ENCODE measurements at places on chromosomes 4 and X.

DNA sequence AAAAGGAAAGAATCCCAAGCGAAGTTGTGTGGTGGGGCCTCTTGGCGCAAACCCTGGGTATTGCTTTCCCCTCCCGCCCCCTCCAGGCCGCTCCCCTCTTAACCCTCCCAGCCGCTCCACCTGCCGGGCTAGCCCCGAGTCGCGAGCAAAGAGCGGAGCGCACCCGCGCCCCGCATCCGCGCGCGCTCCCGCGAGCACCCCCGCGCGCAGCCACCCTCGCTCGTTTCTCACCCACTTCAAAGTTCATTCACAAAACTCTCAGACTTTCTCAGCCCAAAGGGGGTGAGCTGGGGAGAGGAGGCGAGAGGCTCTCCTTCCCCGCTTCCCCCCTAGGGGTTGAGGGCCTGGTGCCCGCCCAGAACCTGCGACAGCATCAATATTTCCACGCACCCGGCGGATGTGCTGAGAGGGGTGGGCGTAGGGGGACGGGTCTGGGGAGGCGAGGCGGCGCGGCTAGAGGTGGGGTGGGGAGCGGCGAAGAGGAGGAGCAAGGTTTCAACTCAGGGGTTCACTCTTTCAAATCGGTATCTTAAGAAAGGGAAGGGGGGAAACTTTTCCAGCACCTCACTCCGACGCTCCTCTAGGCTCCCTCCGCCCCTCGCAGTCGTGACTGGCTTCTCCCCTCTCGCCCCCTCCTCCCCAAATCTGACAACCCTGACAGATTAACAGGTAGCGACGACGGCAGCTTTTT, 1.8 kb downstream of the MAML3 start:
- peak; percentile 45 for DNase-seq

GRCh38 chr4:146095091-146095690, 80.3 kb upstream of the LSM6 start:
- no peak for DNase-seq

GRCh38 chr4:38983787-38984598, 48.2 kb downstream of the TMEM156 start:
- no peak for DNase-seq

DNA sequence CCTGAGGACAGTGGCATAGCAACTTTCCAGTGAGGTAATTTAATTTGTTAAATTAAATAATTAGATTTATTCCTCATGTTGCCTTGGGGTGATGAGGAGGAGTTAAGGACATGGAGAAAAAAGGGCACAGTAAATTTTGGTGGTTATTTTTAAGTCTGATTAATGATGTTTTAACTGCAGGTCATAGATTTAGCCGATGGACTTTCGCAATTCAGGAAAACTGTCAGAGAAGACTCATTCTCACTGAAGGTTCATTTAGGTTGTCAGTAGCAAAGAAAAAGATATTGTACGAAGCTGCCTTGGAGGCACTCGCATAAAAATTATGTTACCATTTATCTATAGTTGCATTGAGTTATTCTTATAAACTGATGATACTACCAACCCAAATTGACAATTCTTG, 164.2 kb upstream of the PITX2 start:
- DNase-seq: no peak

- DNase-seq: no peak
Observed at GRCh38 chr4:184647266-184648053, 1.8 kb downstream of the CASP3 start.

- DNase-seq: no peak
Observed at GRCh38 chr4:93018806-93019205, 715.0 kb downstream of the GRID2 start.

- DNase-seq: no peak
Observed at GRCh38 chr4:5992171-5992827, 25.9 kb downstream of the C4orf50 start.

GRCh38 chrX:72693477-72693876, 20.6 kb downstream of the PHKA1 start:
- no peak for DNase-seq

DNA sequence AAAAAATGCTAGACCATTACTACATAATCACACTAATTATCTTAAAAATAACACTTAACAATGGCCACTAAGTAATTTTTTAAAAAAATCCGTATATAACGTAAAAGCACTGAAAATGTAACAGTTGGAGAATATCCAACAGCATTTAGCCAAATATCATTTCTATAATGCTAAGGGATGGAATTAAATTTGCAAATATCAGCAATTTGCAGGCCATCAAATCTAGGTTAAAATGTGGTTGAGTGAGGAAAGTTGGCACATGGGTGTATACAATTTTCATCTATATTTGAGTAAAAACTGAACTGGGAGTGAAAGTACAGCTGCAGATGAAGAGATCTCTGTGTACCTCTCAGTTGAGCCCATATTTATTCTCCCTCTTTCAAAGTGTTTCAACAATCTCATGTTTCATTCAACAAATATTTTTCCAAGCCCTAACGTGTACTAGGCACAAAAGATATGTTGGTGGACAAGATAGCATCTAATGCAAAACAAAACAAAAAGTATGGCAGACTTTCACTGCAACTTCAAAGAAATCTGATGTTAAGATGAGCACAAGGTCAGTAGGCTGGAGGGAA, 63.0 kb downstream of the MBNL3 start:
- DNase-seq: no peak

- DNase-seq: no peak
Observed at GRCh38 chrX:31224381-31225012, 152.7 kb upstream of the FTHL17 start.

DNA sequence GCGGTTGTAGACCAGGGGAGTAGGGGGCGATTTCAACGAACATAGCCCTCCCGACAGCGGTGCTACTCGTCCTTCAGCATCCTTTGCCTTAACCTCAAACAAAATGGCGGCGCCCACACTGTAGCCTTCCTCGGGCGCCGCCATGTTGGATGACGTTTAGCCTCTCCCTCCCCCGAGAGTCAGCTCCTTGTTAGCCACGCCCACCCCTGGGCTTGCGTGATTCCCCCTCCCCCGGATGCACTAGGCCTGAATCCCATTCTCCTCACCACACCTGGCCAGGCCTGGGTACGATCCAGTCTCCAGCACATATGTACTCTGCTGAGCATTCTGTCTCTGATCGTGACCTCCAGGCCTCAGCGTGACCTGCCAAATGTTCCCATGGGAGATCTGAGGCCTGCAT, 49.0 kb upstream of the ZNF157 start:
- DNase-seq: no peak

GRCh38 chr4:173367946-173368345, 2.8 kb upstream of the SAP30 start:
- DNase-seq: no peak

DNA sequence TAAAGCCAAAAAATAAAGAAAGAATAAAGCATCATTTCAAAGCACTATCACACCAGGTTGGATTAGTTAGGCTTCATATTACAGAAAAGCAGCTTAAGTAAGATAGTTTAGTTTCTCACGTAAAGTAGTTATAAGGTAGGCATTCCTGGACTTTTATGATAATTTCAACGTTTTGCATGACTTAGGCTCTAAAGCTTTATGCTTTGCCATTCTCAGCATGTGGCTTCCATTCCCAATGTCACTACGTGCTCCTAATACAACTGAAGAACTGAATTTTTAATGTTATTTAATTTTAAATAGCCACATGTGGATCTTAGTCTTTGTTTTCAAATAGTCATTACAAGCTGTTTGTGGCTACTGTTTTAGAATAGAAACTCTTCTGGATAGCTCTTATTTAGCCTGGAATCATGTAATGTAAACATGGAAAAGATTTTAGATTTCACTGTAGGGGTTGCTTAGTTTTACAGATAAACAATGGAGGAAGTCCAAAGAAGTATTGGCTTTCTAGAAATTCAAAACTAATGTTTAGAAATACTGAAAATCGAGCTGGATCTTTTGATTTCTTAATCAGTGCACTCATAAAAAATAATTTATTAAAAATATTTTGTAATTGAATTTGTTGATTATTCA, 710.0 kb downstream of the IL1RAPL1 start:
- DNase-seq: no peak

DNA sequence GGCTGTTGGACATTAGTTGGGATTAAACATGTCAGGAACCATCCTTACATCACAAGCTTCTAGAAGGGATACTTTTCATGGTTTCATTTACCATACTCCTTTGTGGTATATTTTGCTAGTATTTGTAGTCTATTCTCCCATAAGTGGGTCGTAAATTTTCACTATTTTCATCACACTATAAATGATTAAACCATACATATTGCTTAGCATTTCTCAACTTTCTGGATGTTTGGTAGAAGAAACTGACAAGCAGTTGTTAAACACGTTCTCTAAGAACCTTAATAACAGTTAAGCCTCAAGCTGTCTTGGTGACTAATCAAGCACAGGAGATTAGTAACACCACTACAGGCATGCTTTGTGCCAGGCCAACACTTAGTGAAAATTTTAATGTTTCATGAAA, 375.5 kb downstream of the NAF1 start:
- DNase-seq: no peak

DNA sequence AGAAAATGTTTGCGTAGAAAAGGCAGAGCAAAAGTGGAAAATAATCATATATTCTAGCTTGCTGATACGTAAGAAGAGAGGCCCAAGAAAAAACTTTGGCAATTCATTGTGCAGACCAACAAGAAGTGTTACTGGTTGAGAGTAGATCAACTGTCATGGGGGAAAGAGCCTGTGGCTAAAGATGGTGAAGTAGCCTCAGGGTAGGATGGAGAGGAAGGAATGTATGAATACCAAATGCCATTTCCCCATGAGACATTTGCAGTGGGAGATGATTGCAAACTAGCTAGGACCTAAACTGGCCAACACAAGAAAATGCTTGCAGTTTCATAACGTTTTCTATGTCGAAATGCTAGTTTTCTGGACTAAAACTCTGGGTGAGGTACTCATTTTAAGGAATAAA, 47.7 kb upstream of the ADGRL3 start:
- DNase-seq: no peak

GRCh38 chr4:68735106-68735505, 64.7 kb upstream of the UGT2B15 start:
- DNase-seq: no peak

DNA sequence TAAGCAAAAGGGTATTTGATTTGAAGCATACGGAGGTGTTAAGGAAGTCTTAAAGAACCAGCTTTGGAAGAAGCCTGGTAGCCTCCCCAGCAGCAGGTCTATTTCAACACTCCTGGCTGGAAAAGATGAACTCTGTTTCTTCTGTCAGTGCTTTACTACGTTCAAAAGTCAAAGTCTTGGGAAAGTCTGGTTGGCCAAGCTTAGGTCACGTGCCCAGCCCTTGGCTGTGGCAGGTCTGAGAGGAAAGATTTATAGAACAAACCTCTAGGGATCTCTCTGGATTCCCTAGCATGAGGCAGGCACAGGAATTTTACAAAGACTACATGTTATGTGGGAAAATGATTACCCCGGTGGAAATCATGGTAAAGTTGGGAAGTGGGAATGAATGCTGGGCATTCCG, 8.6 kb upstream of the ARHGAP10 start:
- no peak for DNase-seq

GRCh38 chr4:8439914-8440491, 520 bp downstream of the ACOX3 start:
- DNase-seq: no peak

DNA sequence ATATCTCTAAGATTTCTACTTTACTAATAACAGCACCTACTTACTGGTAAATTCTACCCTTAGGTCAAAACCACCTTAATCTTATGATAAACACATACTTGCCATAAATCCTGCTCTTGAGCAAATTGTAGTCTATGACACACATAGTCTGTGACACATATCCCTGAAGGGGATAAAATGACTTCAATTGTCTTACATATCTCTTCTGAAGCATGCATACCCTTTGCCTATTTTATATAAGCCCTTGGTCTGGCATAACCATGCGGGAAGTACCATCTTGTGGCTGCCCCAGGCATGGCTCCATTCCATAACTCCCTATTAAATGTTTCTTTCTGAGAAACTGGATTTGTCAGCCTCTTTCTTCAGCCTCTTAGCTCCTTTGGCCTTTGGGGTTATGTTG, 248.9 kb downstream of the SLC7A11 start:
- no peak for DNase-seq

DNA sequence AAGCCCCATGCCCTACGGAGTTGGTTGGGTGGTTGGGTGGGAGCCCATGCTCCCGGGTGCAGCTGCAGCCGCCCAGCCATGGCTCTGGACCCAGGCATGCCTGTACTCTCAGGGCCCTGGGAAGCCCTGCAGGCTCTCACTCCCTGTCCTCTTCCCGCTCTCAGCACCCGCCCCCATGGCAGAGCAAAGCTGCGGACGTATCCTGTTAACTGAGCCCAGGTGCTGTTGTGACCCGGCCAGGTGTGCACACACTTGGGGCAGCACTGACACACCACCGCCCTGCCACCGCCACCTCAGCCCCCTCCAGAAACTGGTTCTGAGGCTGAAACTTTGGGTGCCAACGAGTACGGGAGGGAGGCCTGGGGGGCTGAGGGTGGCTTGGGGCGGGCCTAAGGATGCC, 40.3 kb downstream of the PPM1K start:
- DNase-seq: no peak

GRCh38 chrX:79259073-79259689, 108.0 kb downstream of the ITM2A start:
- DNase-seq: peak; percentile 19

DNA sequence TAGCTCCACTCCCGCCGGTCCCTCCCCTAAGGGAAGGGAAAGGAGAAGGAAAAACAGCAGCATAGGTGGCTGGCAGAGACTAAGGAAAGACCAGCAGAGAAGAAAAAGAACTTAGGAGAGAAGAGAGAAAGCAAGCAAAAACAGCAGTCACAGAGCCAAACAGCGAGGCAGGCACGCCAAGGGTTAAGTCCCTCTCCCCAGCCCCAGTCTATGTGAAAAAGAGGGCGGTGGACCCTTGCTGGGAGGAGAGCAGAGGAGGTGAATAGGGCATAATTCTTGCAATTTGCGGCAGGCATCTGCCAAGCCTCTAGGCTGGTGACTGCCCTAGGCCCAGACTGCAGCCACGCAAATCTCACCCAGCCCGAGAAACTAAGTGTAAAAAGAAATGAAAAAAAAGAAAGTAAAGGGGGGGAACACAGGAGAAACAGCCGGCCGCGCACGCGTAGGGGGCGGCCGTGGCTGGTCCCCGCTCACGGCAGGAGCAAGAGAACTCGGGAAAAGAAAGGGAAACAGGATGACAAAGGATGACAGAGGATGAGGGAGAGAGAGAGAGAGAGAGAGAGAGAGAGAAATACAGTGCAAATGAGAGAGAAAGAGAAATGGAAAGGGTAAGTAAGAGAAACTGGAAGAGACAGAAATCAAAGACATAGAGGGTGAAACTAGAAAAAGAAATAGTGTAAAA, 48.6 kb downstream of the MAGEA9 start:
- DNase-seq: no peak

Data from stimulated activated CD4-positive, alpha-beta T cell treated with anti-CD3 and anti-CD28 coated beads, Interleukin-12 subunit alpha, Interleukin-12 subunit beta, amount 100 ng/mL, for 48 hours (primary cell).